ENCODE measurements at places on chromosomes 7 and 10. TPM values are rescaled to one million over a fixed set of nuclear protein-coding genes. Genes with fewer than 3 reads are reported as not detected.

ADO gene
- 33.0 TPM for polyA plus RNA-seq

PIK3AP1 gene
- 4.3 TPM for polyA plus RNA-seq

SGCE gene
- polyA plus RNA-seq: 89.0 TPM

SEPTIN14 gene
- 0.69 TPM for polyA plus RNA-seq

SSMEM1 gene
- polyA plus RNA-seq: not detected

SLC29A3 gene
- polyA plus RNA-seq: 9.3 TPM

ARHGAP12 gene
- 51.6 TPM for polyA plus RNA-seq

- DNase-seq: no peak
Observed at GRCh38 chr10:60717852-60718251, 60.4 kb upstream of the CDK1 start.

DNA sequence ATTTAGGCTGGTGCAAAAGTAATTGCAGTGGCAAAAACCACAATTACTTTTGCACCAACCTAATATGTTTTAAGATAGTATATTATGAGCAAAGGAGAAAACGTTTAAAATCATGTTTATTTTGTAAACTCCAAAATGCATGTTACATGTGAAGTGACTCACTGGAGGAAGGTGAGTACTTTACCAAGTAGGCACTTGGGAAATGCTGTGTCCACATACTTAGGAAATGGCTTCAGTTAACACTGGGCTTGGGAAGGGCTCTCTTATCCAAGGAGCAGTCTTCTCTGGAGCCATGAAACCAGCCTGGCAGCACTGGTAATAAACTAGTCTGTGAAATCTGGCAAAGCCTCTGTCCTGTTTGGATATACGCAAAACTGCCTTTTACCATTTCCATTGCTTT, 4.4 kb downstream of the RPS24 start:
- no peak for DNase-seq

DNA sequence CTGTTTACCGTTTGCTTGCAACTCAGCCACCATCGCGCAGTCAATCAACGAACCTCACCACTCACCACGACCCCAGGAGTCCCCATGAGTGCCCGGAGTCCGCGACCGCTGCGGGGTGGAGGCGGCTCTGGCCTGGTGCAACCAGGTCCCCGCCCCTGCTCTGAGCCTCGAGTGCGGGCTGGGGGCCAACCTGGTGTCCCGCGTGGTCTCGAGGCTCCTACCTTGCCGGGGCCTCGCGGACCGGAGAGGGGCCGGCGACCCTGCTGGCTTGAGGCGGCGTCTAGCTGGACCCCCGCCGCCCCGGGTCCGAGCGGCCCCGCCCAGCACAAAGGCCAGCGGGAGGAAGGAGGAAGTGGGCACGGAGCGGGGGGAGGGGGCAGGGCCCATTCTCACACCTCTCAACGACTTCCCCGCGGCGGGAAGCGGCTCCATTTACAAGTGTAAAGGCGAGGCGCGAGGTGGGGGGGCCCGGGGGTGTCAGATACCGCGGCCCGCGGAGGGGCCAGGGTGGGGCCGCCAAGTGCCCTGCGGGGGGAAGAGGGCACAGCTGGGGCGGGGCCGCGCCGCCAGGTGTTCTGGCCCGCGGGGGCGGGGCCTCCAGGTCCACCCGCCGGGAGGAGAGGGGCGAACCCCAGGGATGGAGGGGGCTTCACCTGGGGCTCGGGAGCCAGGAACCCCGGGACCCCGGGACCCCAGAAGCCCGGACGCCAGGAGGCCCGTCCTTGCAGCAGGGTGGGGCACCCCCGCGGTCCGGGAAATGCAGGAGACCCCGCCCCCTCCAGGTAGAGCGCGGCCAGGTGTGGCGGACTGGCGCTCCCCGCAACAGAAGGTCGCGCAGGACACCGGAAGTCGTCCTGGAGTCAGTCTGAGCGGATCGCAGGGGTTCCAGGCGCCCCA, 8.6 kb downstream of the CTBP2 start:
- no peak for DNase-seq

DNA sequence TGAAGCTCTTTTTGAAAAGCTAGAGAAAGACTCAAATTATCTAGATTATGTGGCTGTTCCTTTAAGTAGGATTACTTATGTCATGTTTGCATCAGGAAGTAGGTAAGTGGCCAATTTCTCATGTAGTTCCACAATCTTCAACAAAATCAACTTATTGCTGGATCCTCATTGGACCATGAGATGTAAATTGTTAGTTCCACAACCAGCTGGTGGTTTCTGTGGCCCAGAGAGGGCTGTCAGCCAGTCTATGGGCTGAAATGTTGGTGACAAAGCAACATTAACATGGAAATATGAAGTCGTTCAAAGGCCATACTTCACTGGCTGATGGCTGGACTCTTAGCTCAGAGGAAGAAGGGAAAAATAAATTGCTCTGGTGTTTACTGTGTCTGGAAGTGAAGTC, 157.9 kb downstream of the PLXDC2 start:
- no peak for DNase-seq

- no peak for DNase-seq
Observed at GRCh38 chr10:24452030-24452429, 243.1 kb downstream of the KIAA1217 start.

- DNase-seq: no peak
Observed at GRCh38 chr10:97676770-97677581, 10.1 kb downstream of the AVPI1 start.

DNA sequence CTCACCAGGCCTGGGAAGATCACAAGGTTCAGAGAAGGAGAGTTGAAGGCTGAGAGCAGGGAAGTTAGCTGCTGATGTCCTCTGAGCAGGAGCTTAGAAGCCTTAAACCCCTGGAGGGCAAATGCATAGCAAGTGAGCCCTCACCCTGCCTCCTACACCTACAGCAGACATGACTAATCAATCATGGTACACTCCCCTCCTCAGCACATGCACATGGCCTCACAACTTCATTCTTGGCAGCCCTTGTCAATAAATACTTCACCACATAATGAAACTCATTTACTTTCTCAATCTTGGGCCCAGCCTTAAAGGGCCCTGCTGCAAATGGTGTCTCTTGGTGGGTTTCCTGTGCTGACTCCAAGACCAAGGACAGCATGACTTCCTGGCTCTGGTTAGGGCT, 12.9 kb downstream of the MMRN2 start:
- DNase-seq: no peak
